ENCODE measurements at places on chromosomes 2 and 18.

GRCh38 chr2:65275141-65275915 lies 47.7 kb downstream of the ACTR2 start:
- no peak for DNase-seq

DNA sequence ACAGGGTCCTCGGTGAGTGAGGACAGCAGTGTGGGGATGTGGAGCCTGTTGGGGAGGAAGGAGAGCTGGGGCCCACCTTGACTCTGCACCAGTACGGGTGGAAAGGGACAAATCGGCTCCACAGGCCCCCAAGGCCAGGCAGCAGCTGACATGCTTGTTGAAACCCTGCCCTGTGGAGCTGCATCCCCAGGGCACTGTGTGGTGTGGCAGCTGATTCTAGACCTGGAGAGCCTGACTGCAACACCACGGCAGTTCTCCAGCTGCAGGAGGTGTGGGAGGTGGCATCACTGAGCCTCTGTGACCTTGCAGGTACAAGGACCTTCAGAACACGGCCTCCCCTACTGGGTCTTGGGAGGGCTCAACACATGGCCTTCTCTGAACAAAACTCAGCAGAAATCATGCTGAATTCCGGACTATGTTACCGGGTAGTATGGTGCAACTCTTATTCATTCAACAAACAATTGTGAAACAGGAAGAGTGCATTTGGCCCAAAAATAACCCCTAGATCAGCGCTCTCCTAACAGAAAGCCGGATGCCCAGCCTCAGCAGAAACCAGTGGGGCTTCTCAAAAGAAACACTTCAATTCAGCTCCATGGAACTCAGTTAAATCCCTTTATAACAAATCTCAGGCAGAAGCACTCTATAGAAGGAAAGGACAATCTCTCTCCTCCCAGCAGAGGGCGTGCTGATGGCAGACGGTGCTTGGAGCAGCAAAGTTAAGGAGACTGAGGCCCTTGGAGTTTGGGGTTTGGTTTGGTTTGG lies 104.4 kb upstream of the SALL3 start:
- peak; percentile 59 for DNase-seq

DNA sequence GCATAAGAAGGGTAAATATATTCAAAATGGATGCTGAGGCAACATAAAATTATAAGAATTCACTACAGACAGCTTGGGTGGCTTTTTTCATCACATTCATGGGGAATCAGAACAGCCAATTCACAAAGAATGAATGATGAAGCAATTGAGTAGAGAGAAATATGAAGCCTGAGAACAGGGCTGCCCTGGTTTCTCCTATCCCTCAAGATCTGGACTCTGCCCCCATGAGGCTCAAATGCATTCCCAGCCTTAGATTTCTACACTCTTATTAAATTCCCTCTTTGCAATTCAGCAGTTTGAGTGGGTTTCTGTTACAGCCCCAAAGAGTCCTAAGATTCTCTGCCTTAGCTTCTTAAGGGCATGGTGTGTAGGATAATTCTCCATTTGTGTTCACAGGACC lies 172.5 kb downstream of the MAIP1 start:
- DNase-seq: no peak

DNA sequence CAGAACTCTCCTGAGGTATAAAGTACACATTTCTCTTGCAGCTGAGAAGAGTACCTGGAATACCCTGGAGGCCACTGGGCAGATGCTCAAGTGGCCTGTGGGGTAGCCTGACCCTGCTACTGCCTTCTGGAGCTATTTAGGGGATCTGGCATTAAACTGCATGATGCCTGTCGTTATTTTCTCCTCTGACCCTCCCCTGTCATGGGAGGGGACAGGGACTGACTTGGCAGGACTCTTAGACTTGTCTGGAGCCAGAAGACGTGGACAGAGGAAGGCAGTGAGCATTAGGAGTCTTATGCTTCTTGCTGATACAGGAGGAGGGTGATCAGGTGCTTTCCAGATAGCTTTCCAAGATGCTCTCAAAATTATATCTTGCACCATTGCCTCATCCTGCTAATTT lies 24.8 kb downstream of the CNRIP1 start:
- DNase-seq: no peak

DNA sequence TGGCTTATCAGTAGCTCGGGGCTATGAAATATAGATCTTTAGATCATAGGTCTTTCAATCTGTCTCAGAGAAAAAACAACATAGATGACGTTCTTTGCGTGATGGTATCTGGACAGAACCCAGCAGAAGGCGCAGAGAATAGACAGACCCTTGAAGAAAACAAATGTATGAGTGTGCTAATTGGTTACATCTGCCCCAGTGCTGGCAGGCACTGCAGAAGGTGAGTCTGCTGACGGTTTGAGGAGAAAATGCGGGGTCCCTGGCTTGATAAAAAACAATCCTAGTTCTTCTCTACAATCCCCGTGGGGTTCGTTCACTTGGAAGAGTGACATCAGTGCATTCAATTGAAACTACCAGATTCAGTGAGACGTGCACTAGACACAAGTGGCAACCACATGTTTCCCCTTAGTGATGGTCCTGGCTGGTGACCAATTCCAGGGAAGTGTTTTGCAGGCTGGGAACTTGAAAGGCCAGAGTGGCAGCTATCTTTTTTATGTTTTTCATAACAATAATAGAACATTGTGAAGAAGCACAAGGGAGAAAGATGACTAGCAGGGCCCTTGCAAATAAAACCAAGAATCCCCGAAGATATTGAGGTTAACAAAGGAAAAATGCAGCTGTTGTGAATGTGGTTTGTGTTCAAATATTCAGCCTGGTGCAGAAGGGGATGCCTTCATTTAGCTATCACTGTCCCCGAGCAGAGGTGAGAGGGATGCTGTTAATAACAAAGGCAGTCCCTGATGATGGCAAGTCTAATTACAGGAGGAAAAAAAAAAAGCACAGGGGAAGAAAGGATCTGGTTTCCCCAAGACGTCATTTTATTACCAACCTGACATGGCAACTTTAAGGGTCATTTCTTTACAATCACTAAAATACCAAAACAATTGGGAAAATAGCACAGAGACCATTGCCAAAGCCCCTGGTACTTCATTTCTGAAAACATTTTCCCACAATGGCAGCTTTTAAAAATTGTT lies 337.6 kb upstream of the FIGN start:
- DNase-seq: no peak

- DNase-seq: no peak
These were observed 207.0 kb upstream of the AGAP1 start for GRCh38 chr2:235286622-235287374.

DNA sequence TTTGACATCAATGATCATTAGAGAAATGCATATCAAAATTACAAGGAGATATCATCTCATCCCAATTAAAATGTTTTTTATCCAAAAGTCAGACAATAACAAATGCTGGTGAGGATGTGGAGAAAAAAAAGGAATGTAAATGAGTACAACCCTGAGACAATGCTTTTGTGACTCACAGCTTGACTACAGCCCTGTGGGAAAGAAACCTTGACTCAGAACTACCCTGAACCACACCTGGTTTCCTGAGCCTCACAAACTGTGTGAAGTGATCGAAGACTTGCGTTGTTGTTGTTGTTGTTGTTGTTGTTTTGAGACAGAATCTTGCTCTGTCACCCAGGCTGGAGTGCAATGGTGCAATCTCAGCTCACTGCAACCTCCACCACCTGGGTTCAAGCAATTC lies 266.6 kb upstream of the MYT1L start:
- no peak for DNase-seq

- DNase-seq: no peak
These were observed 164.0 kb downstream of the EN1 start for GRCh38 chr2:118683460-118683859.

DNA sequence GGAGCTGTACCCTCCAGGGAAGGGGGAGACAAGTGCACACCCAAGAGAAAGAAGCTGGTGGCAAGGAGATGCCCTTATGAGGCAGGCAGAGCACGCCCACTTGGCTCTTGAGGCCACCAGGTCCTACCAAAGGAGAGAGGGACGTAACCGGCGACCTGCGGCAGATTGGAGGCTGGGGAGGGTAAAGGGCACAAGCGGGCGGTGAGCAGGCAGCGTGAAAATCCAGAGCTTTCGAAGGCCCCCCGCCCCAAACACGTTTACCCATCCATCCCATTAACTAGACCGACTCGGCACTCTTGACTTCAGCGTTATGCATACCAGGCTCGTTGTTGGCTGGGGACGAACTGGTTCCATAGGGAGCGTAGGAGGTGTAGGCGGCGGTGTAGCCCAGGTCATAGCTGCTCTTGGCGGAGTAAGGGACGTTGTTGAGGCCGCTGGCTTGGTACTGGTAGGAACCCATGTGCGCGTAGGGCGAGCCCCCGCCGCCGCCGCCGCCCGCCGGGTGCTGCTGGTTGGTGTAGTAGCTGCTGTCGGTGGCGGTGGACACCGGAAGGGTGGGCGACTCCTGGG lies 794 bp downstream of the DLX2 start:
- peak; percentile 46 for DNase-seq

DNA sequence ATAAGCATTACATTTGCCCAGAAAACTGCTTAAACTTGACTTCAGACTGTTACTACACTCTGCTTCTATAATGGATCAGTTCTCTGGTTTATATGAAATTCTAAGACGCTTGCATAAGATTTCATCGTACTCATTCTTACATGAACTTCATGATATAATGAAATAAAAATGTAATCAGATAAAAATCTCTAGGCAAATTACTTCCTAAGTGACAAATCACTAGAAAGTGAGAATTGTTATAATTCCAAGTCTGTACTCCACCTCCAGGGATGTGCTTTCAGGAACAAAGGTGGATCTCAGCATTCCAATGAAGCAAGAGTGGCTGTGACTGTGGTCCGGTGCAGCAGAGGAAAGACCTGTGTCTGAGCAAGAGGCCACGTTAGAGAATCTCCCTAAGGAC lies 226.2 kb downstream of the PIEZO2 start:
- DNase-seq: no peak

DNA sequence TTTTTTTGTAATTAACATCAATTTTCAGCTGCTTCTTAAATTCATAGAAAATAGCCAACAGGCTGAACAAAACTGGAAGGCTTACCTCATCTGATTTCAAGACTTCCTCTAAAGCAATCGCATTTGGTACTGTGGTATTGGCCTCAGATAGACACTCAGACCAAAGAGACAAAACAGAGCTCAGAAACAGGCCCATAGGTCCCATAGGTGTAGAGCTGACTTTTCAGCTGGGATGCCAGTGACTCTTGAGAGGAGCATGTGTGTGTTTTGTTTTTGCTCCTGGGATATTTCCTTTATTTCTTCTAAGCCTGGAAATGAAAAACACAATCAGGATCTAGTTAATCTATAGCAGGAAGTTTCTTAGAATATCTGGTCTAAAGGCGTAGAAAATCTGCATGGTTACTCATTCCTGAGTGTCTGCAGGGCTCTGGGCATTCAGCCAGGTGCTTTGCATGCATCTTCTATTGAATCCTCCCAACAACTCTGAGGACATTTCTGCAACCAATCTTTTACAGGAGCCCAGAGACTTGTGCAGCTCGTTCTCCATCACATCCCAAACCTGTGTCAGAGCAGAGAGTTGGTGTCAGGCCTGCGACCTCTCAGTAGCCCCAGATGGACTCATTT lies 190.8 kb downstream of the RTP5 start:
- no peak for DNase-seq

Measured in hematopoietic multipotent progenitor cell treated with erythropoietin and hydrocortisone succinate and interleukin-3 and kit ligand, for 4 days (in vitro differentiated cells).